GM04504 (cell line): ENCODE measurements at places on chromosomes 6 and 20.

DNA sequence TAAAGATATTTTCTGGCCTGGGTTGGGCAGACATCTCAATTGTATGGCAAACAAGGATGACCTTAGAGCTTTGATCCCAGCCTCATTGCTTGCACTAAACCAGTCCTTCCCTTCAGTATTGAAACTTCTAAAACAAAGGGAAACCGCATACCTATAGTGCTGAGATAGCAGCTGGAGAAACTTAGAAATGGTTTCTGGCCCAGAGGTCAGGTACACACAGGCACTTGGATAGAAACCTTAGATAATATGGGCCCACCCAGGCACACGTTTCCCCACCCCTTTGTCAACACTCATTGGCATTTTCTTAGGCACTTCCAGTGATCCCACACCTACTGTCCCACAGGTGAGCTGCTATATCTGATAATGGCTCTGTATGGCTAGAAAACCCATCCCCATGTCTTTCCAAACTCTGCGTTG, 22.1 kb downstream of the NRSN1 start:
- no peak for DNase-seq

- no peak for DNase-seq
Measured at GRCh38 chr6:49978332-49979226, 9.2 kb upstream of the DEFB113 start.

- no peak for DNase-seq
Measured at GRCh38 chr20:59810449-59811187, 122.8 kb downstream of the SYCP2 start.

DNA sequence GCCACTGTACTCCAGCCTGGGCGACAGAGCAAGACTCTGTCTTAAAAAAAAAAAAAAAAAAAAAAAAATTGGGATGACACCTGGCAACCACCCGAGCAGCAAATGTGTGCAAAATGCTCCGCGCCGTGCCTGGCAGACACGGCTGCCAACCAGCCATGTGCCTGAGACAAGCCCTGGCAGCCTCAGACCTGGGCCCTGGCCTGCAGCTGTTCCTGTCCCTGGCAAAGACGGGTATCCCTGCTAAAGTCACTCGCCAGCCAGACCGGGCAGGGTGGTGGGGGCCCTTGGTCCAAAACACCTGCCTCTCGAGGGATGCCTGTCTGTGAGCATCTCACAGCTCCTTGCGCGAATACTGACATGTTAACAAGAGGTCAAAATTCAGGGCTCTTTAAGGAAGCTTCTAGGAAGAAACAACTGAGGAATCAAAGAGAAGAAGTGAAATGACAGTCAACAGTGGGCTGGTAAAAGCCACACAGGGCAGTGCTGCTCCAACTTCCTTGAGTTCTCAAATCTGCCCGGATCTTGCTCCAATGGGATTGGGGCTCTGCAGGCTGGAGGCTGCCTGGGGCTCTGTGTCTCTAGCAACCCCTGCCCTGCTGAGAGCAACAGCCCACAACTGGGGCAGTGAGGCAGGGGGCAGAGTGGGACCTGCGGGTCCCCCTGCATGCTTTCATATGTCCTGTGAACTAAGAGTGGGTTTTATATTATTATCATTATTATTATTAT, 53.4 kb downstream of the SYTL3 start:
- DNase-seq: no peak

DNA sequence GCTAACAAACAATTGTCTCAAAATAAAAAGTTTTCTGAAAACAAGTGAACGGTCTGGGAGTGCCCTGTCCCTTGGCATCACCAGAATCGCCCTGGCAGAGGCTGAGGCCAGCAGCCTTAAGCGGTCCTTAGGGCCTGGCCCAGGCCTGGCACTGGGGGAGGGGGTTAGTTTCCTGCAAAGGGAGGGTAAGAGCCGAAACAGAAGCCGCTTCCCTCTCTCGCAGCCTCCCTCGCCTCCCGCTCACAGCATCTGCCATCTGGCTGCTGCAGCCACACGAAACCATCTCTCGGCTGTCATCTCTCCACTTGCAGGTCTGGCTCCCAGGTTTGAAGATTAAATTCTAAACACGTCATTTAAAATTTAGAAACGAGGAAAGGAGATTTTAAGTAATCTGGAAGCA, 31.5 kb downstream of the PMEPA1 start:
- no peak for DNase-seq

GRCh38 chr20:50309280-50309763, 118.7 kb downstream of the CEBPB start:
- DNase-seq: no peak

DNA sequence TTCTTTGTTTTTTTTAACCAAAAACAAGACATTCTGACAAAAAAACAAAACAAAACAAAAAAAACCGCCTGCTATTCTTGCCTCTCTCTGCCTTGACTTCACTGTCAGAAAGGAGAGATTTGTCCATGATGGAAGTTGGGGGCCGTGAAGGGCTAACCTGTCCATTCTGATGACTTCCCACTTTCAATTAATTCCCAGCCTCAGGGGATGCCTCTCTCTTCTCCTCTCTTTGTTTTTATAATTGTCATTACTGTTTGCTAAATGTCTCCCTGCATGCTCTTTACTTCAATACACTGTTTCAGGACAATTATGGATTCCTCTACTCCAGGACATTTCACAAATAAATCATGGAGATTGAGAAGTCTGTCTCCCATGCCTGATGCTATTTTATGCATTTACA, 130.5 kb upstream of the CNR1 start:
- no peak for DNase-seq

DNA sequence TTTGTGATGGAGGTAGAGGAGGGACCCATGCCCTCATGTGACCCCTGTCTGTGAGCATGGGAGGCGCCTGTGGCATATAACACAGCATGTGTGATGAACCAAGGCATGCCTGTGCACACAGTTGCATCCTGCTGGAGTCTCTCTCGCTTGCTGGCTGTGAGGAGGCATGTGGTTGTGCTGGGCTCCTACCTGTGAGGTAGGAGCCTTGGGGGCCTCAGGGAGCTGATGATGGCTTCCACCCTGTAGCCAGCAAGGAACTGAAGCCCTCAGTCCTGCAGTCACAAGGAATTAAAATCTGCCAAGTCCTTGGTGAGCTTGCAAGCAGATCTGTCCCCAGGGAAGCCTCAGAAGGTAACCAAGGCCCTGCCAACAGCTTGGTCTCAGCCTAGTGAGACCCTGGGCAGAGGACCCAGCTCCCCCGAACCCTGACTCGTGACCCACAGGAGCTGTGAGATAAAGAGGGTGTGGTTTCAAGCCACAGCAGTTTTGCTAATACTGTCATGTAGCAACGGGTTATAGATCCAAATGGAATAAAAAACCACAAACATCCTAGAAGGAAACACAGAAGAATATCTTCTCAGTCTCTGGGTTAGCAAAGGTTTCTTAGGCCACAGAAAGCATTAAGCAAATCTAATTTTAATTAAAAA, 145.7 kb downstream of the WDR27 start:
- DNase-seq: no peak

DNA sequence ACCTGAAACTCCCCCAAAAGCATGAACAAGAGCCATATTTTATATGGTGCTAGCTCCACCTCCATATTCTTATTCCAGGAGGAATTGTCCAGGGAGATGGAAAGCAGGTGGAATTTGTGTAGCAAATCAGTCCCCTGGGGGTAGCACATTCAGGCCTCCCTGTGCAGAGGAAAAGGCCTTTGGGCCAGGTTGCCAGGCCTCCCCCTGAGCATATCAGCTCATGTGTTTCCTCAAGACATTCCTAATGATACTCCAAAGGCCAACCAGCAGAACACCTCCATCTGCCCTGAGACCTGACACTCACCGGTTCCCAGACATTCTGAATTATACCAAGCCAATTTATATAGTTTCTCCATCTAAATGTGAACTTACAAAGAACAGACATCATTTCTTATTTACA, 2.6 kb upstream of the BANF2 start:
- no peak for DNase-seq

DNA sequence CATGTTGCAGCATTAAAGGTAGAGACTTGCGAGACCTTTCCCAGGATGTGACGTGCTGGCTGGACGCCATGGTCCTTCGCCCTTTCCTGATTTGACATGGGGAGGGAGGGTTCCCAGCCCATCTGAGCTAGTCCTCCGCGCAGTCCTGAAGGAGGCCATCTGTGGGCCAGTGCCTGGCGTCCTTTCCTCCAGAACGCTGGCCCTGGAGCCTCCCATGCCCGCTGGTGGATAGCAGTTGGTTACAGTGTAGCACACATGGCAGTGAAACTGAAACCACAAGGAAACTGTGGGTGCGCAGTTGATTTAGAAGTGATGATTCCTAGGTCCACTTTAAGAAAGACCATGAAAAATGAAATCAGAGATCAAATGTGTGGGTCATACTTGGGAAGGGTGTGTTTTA, 193.7 kb downstream of the CDH4 start:
- no peak for DNase-seq

DNA sequence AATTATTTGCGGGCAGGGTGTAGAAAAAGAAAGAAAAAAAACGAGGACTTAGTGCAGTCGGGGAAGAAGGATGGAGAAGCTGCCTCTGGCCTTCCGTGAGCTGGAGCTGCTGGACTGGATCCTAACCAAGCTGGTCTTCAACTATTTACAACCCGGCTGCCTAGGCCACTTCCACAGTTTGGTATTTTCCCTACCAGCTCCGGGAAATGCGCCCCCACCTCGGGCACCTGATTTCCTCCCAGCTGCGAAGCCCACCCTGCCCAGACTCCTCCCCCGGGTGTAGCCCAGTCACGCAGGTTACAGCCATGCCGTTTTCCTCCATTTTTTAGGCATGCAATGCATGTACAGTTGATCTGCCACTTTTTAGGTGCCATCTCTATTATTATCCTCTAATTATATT, 21.2 kb downstream of the THEMIS start:
- DNase-seq: peak; percentile 9

DNA sequence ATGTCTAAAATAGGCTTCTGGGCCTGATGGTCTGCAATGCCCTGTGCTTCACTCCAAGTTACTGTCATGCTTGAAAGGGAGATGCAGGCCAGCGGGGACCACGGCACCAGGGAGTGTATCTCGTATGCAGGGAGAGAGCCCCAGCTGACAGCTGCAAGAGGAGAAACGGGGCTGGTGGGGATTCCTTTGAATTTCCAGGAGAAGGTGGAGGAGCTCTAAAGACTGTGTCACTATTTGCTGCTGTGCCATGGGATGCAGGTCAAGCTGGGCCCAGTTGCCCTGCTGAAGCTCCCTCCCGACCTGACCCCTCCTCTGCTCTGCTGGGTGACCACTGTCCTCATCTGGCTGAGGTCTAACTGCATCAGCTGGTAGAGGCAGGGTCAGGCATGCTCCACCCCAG, 989 bp downstream of the CST1 start:
- DNase-seq: no peak

GRCh38 chr6:113363866-113364265, 493.3 kb upstream of the MARCKS start:
- DNase-seq: no peak

GRCh38 chr20:41300383-41300782, 17.1 kb downstream of the ZHX3 start:
- DNase-seq: no peak

DNA sequence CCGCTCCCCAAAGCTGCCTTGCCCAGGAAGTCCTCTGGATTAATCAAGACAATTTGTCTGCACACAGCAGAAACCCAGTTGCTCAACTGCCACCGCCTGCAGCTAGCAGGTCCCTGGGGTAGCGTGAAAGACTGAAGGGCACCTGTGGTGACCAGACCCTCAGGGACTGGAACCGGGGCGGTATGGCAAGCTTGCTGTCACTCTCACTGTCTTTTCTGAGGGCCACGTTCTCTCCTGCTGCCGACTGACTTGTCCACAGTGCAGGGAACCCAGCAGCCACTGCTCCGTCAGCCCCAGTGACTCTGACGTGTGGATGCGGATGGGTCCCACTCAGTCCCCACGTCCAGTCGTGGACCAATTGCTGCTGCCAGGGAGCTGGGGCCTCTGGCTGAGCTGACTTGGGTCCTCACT, 72.8 kb upstream of the PMEPA1 start:
- DNase-seq: no peak

- DNase-seq: peak; percentile 16
Measured at GRCh38 chr6:131136021-131136786, 937 bp downstream of the AKAP7 start.

GRCh38 chr6:24490948-24491347, 1.6 kb upstream of the GPLD1 start:
- no peak for DNase-seq

DNA sequence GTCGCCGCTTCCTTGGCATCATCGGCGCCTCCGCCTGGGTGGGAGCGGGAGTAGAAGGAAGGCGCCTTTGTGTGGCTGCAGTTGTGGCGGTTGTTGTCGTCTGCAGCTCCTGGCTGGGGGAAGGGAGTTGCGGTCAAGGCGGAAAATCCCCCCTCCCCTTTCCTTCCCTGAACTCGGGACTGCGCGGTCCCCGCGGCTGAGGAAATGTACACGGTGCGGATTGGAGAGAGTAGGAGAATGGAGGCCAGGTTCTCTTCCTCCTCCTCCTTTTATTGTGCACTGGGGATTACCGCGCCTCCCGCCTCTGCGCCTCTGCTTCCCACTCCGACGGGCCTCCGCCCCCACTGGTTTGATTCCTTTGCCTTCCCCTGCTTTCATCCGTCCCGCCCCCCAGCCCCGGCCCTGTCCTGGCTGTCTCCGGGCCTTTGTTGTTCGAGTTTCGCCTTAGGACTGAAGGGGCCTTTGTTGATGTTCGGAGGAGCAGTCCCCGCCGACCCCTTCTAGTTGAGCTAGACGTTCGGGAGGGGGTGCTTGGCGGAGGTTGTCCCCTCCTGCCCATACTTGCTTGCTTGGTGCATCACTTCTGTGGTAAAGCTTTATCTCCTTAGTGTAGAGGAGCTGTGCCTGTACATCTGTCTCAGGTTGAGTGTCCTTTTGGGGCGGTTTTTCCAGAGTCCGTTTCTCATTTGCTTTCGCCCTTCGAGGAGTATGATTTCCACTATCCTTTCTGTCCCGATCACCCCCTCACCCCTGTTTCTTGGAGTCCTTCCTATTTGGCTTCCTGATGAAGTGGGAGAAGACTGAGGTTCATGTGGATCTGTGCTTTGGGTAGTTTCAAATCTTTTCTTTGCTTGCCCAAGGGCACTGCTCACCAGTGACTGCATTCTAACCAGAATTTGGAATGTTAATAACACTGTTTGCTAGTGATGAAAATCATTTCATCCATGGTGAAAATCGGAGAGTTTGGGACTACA, 764 bp downstream of the ZNF292 start:
- DNase-seq: no peak

DNA sequence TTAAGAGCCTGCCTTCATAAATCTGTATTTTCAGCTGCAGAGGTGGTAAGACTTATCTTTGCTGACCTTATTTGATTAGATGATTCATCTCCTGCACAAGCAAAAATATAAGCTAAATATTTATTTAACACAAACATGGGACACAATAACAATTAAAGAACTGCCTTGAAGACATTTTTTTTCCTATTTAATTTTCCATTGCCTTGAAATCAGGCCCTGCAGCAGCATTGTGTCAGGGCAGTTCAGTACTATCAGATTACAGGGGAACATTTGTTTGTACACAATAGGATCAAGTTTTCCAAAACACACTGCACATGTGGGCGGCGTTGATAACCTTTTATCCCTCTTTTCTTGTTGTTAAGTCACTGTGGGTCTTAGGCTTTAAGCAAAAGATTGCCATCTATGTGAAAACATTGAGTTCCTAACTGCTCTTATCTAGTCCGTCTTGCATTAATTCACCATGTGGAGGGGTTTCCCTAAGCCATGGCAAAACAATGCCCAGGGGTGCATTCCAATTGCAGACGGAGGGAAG, 7.4 kb downstream of the ADGRF5 start:
- DNase-seq: no peak

- DNase-seq: no peak
Measured at GRCh38 chr6:4794140-4794707, 18.0 kb downstream of the CDYL start.

GRCh38 chr6:158411998-158412397, 99.7 kb downstream of the TULP4 start:
- no peak for DNase-seq
